ENCODE measurements at places on chromosomes 4 and X. TPM values are rescaled to one million over a fixed set of nuclear protein-coding genes. Genes with fewer than 3 reads are reported as not detected.

The MGST2 gene
- 41.1 TPM for total RNA-seq

The LDOC1 gene
- total RNA-seq, result 36.7 TPM

The PGK1 gene
- 222 TPM for total RNA-seq

The HELT gene
- total RNA-seq, result not detected

The MAMLD1 gene
- total RNA-seq, result 12.8 TPM

The NDST4 gene
- not detected for total RNA-seq

The FGFR3 gene
- 2.4 TPM for total RNA-seq

The RENBP gene
- total RNA-seq, result 17.6 TPM

The SEPTIN11 gene
- total RNA-seq, result 154 TPM

The FANCB gene
- 2.0 TPM for total RNA-seq

The TEX11 gene
- total RNA-seq, result not detected

The ARHGAP36 gene
- total RNA-seq, result not detected

The MAGEA10 gene
- total RNA-seq, result not detected
